Heart right ventricle (tissue), 16 donors: ENCODE measurements at places on chromosomes 5 and 9.

GRCh38 chr5:170747357-170747756 lies 36.2 kb upstream of the GABRP start:
- peak; percentile 75 for DNase-seq

DNA sequence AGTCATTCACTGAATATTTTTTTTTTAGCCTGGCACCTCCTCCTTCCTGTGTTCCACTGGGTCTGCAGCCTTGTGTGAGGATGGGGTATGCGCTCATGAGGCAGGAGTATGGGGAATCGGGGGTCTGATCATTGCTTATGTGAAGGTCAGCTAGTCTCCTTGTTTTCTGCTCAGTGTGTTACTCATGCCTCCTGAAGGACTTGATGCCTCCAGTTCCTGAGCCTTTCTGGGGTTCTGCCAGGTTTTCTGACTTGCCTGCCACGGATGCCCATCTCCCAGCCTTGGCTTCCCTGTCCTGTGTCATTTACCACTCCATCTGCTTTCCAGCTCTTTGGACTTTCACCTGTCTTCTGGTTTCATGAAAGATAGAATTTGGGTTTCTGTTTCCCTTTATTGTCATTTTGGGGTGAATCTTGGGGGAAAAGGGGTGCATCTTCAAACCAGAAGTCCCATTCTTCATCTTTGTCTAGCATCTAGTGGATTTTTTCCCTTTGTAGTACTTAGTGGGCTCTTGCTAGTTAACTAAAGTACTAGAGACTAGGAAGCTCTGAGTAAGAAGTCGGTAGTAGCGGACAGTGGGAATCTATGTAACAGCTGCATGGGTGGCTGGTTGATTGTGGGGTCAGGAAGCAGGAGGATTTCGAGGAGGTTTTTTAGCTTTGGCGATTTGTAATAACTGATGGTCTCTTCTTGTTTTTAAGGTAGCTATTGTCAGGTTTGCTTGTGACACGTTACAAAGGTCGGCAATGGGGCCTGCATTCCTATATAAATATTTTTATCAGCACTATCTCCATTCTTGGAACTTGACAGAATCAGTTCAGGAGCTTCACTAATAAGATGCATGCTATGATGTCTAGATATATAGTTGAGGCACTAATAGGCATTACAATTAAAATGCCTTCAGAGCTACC lies 8.2 kb downstream of the OTULIN start:
- no peak for DNase-seq

GRCh38 chr9:114690308-114690707 lies 8.3 kb upstream of the TEX48 start:
- DNase-seq, result no peak

DNA sequence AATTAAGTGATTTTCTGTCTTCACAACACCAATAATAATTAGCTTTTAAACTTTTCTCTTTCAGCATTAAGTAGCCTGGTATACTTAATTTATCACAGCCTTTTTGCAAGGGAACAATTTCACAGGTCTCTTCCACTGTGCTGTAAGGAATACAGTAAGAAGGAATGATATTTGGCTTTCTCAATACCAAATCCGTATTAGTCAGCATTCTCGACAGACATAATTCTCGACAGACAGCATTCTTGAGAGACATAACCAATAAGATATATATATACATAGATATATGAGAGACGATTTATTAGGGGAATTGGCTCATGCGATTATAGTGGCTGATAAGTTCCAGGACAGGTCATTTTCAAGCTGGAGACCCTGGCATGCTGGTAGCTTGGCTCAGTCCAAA lies 18.0 kb downstream of the PRKAA1 start:
- DNase-seq, result no peak

GRCh38 chr5:135236908-135237747 lies 161.9 kb downstream of the MACROH2A1 start:
- no peak for DNase-seq

DNA sequence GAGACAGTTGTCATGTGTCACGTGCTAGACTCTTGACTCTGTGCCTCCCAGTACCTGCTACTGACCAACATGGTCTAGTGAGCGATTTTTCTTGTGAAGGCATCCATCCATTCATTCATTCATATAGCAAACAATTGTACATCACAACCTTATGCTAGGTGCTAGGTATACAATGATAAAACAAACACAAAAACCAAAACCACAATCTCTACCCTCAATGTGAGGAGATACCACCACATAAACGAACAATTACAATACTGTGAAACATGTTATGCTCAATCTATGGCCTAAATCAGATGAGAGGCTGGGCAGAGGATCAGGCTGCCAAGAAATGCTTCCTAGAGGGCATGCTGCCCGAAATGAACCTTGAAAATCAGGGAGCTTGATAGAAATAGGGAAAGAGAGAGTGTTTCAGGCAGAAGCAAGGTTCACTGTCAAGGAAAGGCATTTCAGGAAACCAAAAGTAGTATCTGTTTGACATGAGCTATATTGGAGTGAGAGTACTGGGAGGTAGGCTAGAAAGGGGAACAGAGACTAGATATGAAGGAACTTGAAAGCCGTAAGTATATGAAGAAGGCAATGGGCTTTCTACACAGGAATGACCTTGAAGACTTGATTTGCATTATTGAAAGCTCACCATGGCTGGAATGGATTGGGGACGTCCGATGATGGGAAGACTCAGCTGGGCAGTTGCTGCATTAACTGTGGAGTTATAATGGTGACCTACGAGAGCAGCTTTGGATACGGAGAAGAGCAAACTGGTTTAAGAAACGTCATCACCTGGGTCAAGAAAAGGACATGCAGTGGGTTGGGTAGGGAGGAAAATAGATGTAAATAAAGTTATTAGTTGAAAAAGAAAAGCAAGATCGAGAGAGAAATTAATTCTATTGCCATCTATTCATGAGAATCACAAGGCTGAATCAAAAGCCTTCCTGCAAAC lies 90.1 kb downstream of the THBS4 start:
- DNase-seq, result no peak

- DNase-seq, result no peak
Measured at GRCh38 chr5:169686137-169686536, 49.1 kb downstream of the DOCK2 start.
